Activated T-cell treated with anti-CD3 and anti-CD28 coated beads for 4 hours (primary cell): ENCODE measurements at places on chromosomes 6 and 20.
A peak's percentile ranks its signal among the peaks of the same experiment; 100 is the strongest.

GRCh38 chr20:59992526-59993084, 34.4 kb downstream of the CDH26 start:
- DNase-seq, result no peak

- DNase-seq, result peak; percentile 60
Measured at GRCh38 chr6:37239950-37240713, 17.4 kb upstream of the TBC1D22B start.

DNA sequence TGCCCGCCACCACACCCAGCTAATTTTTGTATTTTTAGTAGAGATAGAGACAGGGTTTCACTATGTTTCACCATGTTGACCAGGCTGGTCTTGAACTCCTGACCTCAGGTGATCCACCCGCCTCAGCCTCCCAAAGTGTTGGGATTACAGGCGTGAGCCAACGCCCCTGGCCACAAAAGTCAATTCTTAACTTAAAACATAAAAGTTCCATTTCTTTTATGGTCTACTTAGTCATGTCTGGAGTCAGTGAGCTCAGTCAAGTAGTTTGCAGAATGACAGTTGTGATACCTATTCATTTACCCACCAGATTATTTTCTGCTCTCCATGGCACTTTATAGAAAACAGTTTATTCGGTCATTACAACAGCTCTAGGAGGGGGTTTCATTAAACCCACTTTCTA, 103.1 kb upstream of the ESR1 start:
- DNase-seq, result no peak

GRCh38 chr6:41640426-41640825, 2.2 kb downstream of the MDFI start:
- no peak for DNase-seq

- DNase-seq, result no peak
Measured at GRCh38 chr6:158784505-158784904, 34.7 kb downstream of the EZR start.

DNA sequence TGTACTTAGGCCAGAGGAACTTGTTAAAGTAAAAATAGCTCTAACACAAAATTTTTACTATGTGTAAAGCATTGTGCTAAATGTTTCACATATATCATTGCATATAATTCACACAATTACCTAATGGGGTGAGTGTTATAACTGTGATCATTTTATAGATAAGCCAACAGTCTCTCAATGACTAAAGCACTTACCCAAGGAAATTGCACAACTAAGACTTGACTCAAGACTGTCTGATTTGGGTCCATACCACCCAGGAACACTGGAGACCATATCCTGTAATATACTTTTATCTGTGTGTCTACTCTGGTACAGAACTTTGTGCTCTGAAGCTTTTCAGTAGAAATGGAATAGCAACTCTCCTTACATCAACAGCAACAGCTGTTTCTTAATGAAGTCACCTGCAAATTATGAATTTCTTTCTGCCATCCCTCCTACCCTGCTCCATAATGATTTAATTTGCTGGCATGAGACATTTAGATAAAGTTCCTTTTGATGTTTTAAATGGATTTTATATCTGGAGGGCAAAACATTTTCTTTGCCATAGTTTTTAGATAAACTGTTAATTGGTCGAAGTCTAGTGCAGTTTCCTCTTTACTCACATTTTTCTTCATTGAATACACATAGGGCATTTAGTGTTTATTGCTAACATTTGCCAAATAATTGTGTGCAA, 47.5 kb downstream of the TSPYL4 start:
- DNase-seq, result no peak

- no peak for DNase-seq
Measured at GRCh38 chr20:60845146-60845545, 406.9 kb upstream of the CDH4 start.

DNA sequence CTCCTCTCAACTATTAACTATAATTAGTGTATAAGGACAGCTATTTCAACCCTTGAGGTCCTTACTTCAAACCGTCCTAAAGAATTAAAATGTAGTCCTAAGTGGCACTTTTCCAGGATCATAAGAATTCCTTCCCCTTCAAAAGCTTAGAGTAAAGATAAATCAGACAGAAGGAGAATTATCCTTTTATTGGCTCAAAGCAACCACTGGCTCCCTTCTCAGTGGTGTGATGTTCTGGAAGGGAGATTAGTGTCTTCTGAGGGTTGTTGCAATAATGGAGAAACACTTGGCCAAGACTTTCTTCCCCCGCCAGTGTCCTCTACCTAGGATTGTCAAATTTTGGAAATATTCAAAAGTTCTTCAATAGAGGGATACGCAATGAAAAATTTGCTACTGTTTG, 89.1 kb upstream of the PLEKHG1 start:
- DNase-seq, result no peak

- DNase-seq, result no peak
Measured at GRCh38 chr6:17845598-17845997, 138.9 kb upstream of the NUP153 start.

DNA sequence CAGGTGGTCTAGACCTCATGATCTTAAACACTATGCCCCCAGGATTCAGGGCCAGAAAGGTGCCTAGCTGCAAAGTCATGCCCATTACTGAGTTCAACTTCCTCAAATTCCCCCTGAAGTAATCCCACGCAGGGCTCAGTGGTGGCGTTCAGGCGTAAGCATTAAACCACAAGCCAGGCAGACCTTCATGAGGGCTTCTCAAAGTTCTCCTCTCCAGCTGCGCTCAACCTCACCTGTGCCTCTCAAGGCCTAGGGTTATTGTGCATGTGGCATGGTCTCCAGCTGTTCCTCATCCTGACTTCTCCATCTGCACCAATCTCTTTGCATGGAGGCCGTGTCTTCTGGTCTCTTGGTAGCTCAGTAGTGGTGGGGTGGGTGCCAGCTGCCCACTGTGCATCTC, 113.6 kb downstream of the TSHZ2 start:
- DNase-seq, result no peak

- DNase-seq, result no peak
Measured at GRCh38 chr6:14770572-14770971, 475.3 kb upstream of the JARID2 start.

- DNase-seq, result no peak
Measured at GRCh38 chr6:116156405-116157326, 30.7 kb upstream of the COL10A1 start.

DNA sequence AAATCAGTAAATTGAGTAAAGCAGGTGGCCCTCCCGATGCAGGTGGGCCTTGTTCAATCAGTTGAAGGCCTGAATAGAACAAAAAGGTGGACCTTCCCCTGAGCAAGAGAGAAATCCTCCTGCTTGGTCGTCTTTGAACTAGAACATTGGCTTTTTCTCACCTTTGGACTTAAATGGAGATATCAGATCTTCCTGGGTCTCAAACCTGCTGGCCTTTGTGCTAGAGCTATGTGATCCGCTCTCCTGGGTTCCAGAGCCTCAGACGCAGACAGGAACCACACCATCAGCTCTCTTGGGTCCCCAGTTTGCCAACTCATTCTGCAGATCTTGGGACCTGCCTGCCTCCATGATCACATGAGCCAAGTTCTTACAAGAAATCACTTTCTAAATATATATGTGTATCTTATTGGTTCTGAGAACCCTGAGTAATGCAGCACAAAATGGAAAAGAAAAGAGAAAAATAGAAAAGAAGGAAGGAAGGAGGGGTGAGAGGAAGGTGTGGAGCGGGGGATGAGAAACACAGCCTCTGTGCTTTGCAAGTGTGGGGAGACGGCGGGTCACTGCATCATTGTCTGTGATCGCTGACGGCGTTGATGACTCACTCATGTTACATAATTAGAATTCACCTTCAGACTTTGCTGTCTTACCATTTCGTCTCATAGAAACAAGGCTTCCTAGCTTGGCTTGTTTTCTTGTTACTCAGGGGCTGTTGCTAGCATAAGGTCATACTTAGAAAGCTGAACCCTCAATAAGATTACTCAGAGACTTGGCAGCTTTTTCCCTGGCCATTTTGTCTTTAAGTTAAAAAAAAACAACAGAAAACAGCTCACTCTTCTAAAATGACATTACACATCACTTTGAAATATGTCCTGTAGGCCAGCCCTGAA, 85.7 kb upstream of the NEDD9 start:
- DNase-seq, result peak; percentile 67

- no peak for DNase-seq
Measured at GRCh38 chr6:143579703-143580102, 68.2 kb upstream of the FUCA2 start.

DNA sequence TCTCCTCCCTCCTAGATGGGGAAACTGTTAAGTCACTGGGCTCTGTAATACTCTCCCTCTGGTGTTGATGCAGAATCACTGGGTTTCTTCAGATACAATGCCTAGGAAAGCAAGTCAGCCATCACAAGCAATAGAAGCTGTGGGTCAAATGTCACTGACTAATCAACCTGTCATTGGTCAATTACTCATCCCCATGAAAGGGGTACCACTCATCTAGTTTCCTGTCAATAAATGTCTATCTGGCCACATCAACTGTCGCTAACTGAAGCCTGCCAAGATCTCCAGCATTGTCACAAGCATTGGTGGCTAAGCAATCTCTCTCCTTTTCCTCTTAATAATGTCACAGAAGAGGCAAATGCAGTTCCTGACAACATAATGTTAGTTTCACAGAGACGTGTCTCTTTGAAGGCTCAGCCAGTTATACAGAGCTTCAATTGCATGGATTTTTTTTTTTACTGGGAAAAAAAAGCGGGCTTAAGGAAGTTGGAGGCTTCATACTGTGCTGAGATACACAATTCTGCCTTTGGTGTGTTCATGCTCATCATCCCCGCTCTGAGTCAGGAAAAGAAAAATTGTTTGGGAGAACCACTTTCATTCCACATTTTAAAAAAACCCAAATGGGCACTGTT, 355.9 kb downstream of the BTBD9 start:
- DNase-seq, result no peak
